ENCODE measurements at places on chromosomes 3 and 15.

GRCh38 chr15:69323893-69324430 lies 25.2 kb downstream of the PAQR5 start:
- no peak for DNase-seq

DNA sequence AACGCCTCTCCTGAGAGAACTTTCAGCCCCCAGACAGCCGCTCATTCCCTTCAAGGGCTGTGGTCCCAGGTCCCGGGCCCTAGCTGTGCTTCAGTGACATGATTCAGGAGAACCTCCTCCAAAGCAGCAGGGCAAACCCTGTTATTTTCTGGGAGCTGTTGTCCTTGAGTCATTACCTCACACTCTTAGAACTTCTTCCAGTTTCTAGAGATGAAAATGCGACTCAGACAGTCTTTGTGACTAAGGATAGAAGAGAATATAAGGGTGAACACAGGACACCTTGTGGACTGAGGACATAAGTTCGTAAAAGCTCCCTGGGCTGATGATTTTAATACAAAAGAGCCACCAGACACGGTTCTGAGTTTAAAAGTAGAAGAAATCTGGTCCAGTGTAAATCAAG lies 203.8 kb downstream of the RORA start:
- DNase-seq: no peak

- no peak for DNase-seq
These were observed 444.9 kb upstream of the TBL1XR1 start for GRCh38 chr3:177642042-177642803.

GRCh38 chr3:54962200-54962599 lies 34.3 kb upstream of the LRTM1 start:
- DNase-seq: no peak

- no peak for DNase-seq
These were observed 32.2 kb upstream of the LACTB start for GRCh38 chr15:63089260-63090043.

DNA sequence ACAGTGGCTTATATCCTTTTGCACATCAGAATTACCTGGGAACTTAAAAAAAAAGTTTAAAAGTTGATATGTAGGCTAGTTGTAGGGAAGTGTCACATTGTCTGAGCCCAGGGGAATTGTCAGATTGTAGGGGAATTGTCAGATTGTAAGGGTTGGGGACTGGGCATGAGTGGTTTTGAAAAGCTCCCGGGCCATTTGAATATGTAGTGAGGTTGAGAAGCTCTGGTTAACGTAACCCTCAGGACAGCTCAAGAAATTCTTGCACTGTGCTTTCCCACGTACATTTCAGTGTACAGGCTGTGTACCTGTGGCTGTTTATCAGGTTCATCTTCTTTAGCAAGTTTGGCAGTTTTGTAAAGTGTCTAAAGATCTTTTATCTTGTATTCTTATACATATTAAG lies 107.0 kb downstream of the FNDC3B start:
- DNase-seq: no peak

DNA sequence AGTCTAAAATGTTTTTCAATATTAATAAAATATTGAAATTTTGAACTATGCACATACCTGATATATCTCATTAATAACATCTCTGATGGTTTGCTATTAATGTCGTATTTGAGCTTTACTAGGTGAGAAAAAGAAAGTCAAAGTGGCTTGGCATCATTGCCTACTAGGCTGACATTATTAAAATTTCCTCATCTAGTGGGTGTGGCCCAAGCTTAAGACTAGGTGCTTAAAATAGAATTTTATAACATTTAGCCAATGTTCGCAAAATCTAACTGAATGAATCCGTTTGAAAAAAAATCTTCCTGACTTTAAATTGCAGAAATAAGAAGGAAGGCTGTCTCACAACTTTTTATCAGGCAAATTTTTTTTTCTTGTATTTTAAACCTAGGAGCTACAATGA lies 46.1 kb downstream of the ABI3BP start:
- DNase-seq: no peak

DNA sequence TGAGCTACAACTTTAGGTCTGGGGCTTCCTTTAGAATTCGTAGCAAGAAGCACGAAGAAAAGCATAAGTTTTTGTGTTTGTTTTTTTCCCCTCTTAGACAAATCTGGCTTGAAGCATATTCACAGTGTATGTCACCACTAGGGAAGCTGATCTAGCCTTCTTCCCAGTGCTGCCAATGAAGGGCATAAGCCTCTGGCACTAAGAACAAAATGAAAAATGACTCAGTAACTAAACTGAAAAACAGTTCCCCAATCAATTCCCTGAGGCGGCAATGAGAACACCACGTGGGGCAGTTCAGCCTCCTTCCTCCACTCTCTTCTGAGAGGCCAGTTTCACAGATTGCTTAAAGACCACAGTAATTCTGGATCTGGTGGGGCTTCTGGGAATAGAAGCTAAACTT lies 338.1 kb downstream of the GAP43 start:
- no peak for DNase-seq

DNA sequence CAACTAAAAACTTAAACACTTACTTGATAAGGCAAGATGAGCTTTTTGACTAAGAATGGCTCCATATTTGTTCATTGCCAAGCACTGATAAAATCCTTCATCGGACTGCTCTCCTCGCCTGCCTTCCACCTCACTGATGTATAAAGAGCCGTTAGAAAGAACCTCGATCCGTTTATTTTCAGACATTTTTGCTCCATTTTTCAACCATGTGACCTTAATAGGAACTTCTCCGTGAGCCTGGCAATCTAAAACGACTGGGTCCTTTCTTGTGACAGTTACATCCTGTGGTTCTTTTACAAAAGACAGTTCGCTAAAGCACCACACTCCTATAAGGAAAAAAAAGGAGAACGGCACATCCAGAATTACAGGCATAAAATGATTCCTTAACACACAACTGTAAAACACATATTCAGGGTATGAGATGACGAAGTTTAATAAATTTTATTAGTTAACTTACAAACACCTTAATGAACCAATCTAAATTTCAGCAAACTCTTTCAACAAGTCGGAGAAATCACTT lies 2.5 kb downstream of the PRTG start:
- no peak for DNase-seq

DNA sequence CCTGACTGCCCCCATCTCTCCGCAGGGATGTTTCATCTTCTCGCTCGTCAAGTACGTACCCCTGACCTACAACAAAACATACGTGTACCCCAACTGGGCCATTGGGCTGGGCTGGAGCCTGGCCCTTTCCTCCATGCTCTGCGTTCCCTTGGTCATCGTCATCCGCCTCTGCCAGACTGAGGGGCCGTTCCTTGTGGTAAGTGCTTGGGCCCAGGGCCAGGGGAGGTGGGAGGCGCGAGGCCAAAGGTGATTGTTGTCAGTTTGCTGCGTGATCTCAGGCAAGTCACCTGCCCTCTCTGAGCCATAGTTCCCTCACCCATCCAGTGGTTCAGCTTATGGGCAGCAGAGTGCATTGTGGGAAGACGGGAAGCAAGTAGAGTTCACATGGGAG lies 58.5 kb downstream of the GRIP2 start:
- DNase-seq: no peak

DNA sequence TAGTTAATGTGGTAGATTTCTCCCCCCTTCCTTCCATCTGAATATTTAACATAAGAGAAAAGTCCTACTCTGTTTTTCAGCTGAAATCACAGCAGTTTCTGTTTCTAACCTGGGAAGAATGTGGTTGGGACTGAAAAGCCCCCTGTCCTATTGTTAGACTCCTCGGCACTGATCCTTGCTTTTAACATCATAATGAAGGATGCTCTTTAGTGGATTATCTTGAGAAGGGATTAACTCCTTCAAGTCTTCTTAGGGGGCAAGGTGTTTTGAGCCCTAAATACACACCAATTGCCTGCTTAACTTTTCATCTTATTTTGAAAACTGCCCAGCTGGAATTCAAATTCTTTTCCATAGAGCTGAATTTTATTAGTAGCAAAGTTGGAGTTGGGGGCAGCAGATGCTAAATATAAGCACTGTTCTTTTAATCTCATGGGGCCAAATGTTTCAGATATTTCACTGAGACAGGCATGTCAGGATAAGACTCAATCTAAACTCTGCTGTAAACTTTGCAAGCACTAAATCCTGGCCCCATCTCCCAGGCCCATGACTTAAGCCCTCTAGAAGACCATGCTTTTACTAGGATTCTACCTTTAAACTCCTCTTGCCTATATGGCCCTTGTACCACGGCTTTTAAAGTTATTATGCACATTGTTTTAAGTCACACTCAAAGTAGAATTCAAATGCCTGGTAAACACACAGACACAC lies 243.2 kb upstream of the NR2F2 start:
- DNase-seq: no peak

DNA sequence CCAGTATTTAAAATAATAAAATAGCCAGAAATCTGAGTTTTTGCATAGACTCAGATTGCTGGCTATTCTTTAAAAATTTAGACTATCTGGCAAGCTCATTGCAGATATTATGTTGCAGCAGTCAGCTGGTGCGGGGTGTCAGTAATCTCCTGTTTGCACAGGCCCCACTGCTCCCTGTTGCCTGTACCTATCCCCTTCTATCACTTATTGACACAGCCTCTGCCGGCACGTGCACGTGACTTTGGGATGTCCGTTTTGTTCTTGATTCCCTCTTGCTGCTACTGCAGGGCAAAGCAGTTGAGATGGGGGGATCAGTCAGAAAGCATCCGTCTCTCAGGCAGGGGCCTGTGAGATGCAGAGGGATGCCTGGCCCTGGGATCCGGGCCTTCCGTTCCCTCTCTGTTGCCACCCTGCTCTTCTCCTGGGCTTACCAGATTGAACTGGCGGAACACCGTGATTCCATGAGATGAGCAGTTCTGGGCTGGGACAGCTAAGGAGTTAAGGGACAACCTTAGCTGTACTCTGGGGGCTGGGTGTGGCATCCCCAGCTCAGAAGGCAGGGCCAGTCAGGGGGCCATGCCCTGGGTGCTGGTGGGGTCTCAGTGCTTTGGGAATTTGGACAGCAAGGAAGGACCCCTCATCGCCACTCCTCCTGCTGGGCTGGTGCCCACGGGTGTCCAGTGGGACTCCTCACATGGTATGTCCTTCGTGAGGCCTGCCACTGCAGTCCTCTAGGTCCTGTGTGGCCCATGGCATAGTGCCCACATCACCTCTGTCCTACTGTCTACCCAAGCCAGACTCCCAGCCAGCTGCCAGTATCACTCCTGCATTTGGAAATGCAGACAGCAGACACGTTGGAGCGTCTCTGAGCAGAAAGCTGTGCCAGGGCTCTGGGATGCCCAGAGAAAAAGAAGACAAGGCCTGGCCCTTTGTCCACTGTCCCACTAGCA lies 11.8 kb downstream of the MRAS start:
- no peak for DNase-seq

DNA sequence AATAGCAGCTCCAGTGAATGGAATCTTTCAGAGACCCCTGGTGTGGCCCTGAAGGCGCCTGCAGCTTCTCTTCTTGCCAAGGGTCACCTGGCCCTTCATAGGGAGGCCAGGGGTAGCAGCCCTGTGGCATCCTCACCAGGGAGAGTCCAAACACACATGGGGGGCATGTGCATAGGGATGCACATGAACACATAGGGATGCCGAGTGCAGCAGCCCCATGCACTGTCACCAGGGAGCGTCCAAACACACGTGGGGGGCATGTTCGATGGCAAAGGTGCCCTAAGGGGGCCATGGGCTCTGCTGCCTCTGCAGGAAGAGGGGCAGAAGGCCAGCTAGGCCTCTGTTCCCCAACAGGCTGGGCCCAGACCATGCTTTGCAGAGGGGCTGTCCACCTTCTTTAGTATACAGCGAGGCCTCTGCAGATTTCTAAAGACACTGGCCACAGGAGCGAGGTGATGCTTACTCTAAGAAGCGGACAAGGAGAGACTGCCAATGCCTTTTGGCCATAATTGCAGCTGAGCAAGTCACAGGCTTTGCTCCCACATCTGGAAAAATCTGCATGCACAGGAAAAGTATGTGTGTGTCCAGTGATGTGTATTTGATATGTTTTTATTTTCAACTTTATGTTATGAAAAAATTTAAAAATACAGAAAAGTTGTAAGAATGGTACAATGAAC lies 21.0 kb downstream of the ANAPC13 start:
- DNase-seq: no peak

DNA sequence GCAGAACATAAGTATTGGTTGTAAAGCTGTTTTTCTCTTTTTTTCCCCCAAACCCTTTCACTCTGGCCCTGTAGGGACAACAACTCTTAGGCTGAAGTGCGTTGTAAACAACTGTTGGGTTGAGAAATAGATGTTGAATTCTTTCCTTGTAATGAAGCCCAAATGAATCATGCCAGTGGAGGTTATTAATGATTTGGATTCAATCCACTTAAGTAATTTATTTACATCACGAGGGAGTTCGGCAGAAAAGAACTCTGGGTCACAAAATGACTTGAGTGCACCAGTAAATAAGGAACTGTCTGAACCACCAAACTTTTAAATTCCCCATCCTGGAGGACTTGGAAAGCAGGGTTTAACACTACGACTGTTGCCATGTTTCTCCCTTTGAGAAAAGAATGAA lies 218.9 kb downstream of the PDZRN3 start:
- no peak for DNase-seq

- DNase-seq: no peak
These were observed 1.1 kb downstream of the HDGFL3 start for GRCh38 chr15:83206526-83207008.

GRCh38 chr3:150255413-150255812 lies 152.7 kb upstream of the TSC22D2 start:
- DNase-seq: no peak
